ENCODE measurements at places on chromosomes 2 and 18.

DNA sequence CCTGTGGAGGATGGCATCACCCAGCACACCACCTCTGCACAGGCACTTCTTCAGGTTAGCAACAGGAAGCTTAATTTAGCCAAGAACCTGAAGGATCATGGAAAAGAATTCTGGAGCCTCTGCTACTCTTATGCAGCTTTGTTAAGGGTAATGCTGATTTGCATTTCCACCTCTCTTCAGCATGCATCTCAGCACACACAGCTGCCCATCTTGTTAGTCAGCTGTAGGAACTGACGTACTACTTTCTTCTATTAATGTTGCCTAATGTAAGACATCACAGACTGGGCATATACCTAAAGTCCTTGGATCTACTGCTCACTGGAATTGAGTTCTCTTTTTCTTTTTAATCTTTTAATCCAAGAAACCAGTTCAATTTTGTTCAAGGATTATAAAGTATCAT is 181.0 kb downstream of the SPP2 start:
- no peak for DNase-seq

- no peak for DNase-seq
These were observed 34.8 kb downstream of the PTPRM start for GRCh38 chr18:7601936-7602335.

DNA sequence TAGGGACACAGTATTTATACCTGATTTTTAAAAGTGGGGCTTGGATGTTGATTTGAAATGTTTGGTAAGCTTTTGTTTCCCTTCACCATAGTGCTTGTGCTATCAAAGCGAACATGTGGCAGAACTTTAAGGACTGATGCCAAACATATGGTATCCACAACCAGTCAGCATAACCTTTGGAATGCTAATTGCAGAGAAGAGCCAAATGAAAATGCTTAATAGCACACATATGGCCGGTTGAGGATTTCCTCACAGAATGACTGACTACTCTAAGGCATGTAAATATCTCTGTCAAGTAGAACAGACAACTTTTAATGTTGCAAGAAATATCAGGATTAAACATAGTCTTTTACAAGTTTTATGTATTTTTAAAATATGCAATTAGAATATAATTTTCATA is 120.9 kb upstream of the COL3A1 start:
- DNase-seq, result no peak

- DNase-seq, result no peak
These were observed 70.1 kb upstream of the ASB18 start for GRCh38 chr2:236334122-236334876.

GRCh38 chr2:62501794-62502500 is 4.0 kb downstream of the TMEM17 start:
- DNase-seq, result no peak

- no peak for DNase-seq
These were observed 961 bp upstream of the SLC40A1 start for GRCh38 chr2:189581354-189582139.

DNA sequence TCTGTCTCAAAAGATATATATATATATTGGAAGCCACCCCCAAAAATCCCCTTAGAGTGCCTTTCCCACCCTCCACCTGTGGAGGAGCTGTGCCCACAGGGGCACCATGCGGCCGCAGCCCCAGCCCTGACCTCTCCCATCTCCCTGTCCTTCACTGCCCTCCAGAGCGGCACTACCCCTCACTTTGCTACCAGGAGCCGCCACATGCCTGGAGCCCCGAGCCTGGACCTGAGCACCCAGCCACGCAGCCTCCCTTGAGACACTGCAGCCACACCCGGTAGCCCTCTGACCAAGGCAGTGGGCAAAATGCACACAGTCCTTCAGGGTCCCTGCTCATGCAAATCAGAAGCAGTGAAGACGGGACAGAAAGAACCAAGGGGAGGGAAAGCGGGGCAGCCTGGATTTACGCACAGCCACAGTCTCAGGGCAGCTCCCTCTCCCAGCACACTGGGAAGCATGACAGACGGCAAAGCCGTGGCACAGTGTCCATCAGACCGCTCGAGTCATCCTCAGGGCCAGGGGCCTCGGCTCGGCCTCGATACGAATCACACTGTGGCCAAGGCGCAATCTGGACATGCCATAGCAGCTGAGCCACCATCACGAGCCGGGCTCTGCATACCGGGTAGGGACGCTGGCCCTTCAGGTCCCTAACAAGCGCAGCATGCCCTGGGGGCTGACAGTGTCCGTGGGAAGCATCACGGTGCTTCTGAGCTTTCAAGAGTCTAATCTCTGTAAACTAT is 10.1 kb downstream of the HDAC4 start:
- DNase-seq, result no peak

Data from T-helper 1 cell (primary cell).